Activated CD8-positive, alpha-beta memory T cell treated with anti-CD3 and anti-CD28 coated beads for 4 hours (primary cell): ENCODE measurements at places on chromosomes 2 and 18.

- no peak for DNase-seq
These were observed 68.6 kb downstream of the COL6A3 start for GRCh38 chr2:237345411-237345810.

- no peak for DNase-seq
These were observed 674.3 kb upstream of the NRXN1 start for GRCh38 chr2:51706220-51706619.

DNA sequence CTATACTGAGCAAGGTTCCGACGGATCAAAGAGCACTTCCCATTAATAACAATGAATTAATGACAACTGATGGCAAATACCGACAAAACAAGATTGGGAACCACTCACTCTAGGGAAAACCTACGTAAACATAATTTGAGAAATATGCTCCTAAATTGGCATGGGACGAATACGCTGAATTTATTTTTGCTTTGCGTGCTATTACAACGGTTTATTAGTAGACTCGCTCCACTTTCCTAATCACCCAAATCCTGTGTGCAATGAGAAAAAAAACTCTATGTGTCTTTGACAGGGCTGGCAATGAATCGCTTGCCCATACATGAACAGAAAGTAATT lies 536 bp upstream of the SLC25A12 start:
- DNase-seq: no peak

DNA sequence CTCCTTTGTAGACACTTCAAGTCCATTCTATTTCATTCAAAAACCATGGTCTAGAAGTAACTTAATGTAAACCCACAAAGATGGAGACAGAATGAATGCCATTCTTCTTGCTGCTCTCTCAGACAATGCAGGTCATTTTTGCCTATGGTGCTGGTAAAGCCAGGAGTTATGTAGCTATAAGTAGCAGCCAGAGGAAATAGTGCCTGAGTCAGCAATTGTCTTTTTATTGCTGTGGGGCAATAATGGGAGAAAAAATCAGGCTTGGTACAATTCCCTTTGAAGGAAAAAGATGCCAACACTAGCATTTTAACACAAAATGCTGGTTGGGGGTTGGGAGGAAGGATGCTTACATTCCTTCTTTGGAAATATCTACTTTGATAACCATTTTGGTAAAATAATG lies 43.5 kb downstream of the SCN1A start:
- no peak for DNase-seq

DNA sequence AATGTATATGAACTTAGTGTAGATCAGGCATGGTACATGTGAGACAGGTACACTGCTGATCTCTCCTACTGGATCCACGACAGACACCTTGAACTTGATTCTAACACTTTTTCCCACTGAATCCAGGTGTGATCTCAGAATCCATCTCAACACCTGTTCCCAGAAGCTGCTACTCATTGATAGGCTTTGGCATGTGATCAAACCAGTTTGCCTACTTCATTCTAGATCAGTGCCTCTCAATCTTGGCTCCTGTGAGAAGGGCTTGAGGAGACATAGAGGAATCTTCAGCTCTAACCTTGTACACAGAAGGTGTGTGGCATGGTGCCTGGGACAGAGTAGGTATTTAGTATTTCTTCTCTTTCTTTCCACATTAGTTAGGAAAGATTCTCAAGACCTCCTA lies 212.3 kb upstream of the ATP5MC3 start:
- DNase-seq: no peak

- DNase-seq: no peak
These were observed 208.0 kb downstream of the TWIST2 start for GRCh38 chr2:239055756-239056493.

- no peak for DNase-seq
These were observed 205.0 kb downstream of the TMX3 start for GRCh38 chr18:68509902-68510301.

DNA sequence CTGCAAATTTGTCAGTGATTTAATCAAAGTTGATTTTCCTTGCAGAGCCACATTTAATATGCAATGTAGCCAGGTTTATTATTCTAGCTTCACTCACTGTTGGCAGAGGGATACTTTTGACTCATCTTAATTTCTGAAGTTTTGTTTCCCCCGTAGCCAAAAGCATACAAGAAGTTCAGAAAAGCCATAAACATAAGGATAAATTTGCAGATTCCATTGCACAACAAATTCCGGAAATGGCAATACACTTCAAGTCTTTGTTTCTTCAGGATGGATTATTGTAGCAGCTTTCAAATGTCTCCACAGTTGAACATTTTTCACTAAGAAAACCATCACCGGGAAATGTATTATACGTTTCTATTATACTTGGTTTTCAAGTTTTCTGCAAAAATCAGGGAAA lies 88.0 kb upstream of the ZCCHC2 start:
- DNase-seq: no peak

- no peak for DNase-seq
These were observed 179.4 kb upstream of the SESTD1 start for GRCh38 chr2:179444056-179444455.

DNA sequence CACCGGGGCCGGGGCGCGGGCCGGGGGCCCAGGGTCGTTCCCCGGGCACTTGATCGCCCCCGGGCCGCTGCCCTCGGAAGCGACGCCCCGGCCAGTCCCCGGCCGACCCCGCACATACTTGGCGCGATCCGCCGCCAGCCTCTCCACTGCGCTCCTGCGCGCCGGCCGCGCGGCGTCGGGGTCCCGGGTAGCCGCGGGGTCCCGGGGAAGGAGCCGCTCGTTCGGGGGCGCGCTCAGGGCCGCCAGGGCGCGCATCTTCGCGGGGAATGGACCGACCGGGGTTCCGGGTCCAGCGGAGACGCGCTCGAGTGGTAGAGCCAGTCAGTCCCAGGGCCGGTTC lies 204 bp downstream of the FAM110C start:
- DNase-seq: no peak

GRCh38 chr2:240396623-240397541 lies 38.6 kb upstream of the GPC1 start:
- DNase-seq: no peak

- DNase-seq: no peak
These were observed 11.1 kb upstream of the CYS1 start for GRCh38 chr2:10091182-10091888.

- no peak for DNase-seq
These were observed 97.2 kb downstream of the SMIM21 start for GRCh38 chr18:75330308-75330707.

DNA sequence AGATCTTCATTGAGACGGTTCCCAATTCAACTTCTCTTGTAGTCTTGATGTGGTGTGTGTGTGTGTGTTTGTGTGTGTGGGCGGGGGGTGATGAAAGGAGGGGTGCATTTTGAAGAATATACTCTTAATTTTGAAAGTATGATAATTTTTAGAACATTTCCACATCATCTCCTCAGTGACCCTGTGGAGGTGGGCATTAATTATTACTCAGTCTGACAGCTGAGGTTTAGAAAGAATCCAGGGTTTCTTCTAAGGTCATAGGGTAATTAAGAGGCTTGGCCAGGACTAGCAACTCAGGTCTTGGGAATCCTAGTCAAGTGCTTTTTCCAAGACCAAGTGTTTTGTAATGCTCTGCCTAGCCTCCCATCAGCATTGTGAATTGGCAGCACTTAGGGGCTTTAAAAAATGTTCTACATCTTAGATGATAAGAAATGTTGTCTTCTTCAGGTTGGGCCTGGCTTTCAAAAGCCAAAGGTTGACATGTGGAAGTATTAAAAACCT lies 100.5 kb downstream of the SPTBN1 start:
- no peak for DNase-seq

- DNase-seq: no peak
These were observed 20.8 kb upstream of the MLPH start for GRCh38 chr2:237466211-237466610.

DNA sequence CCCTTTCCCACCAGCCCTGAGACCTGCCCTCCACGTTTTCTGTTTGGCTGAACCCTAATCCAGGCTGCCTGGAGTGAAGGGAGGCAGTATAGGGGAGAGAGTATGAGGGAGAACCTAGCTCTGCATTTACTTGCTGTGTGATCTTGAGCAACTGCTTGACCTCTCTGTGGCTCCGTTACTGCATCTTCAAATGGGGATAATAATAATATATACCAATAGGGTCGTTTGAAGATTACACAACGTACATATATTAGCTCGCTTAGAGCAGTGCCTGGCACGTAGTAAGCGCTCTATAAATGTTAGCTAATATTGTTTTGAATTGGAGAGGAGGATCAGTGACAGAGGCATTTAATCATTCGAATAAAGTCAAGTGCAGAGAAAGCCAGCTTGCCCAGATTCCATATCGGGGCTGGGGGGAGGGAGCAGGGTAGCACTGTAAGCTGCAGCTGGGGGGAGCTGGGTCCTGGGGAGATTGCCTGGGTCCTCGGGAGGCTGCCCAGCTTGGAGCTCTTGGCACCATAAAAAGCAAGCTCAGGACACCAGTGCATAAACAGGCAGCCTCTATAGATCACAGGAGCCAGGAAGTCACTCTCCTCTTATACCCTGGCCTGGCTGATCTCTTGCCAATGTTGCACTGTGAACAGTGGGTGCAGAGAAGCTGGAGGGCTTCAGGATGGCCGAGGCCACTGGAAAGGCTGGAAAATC lies 19.1 kb downstream of the KCNK3 start:
- no peak for DNase-seq

DNA sequence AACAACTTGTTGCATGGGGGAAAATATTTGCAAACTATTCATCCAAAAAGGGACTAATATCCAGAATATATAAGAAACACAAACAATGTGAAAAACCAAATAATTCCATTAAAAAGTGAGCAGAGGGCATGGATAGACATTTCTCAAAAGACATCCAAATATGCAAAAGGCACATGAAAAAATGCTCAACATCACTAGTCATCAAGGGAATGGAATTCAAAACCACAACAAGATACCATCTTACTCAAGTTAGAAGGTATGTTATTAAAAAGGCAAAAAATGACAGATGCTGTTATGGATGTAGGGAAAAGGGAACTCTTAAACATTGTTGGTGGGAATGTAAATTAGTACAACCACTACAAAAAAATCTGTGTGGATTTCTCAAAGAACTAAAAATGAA lies 396.5 kb downstream of the CCDC85A start:
- no peak for DNase-seq

DNA sequence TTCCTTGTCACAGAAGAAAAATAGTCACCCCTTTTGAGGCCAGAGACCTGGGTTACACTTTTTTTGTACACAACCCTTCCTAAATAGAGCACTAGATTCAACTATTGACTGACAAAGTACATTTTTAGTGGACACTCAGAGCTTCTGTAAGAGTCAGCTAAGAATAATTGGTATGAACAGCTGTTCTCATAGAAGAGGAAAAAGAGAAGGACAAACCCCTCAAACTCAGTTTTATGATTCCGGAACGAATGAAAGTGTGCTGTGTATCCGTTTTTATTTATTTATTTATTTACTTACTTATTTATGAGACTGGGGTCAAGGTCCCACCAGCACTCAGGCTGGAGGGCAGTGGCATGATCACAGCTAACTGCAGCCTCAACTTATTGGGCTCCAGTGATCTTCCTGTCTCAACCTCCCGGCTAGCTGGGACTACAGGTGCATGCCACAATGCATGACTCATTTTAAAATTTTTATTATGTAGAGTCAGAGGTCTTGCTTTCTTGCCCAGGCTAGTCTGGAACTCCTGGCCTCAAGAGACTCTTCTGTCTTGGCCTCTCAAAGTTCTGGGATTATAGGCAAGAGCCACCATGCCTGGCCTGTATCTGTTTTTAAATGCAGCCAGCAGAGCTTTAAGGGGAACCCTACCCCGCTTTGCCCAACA lies 36.0 kb upstream of the FZD5 start:
- DNase-seq: no peak

GRCh38 chr2:16204251-16204650 lies 263.9 kb downstream of the MYCN start:
- DNase-seq: no peak

DNA sequence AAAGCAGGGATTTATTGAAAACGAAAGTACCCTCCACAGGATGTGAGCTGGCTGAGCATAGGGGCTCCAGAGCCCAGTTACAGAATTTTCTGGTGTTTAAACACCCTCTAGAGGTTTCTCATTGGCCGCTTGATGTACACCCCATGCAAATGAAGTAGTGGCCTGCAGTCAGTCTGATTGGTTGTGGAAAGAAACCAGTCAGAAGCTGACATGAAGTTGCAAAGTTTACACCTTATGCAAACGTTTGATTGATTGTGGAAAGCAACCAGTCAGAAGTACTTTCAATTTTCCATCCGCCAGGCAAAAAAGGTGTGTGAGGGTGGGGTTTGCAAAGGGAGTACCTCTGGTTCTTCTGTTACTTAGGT lies 62.3 kb downstream of the VWA3B start:
- DNase-seq: no peak

DNA sequence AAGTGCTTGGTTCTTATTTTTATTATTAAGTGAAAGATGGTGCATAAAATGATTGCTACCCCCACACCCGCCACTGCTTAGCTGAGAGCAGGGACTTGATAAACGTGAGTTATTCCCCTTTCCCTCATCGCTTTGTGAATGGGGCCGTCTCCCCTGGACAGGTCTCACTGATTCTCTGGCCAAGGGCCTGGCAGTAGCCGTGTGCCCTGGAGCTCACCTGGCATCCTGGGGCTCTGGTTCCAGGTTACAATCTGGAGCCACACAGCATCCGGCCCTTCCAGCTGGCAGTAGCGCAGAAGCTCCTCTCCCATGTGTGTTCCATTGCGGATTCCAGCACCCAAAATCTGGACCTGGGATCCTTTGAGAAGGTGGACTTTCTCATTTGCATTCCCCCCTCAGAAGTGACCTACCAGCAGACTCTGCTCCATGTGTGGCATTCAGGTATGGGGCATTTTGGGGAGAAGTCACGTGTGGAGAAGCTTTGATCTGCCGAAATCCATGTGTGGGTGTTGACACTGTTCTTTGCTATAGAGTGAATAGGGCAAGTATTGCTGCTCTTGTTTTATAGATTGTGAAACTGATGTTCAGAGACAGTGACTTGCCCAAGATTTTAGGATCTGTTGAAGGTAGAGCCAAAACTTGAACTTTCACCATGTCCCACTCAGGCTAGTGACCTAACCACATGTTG lies 63.8 kb downstream of the GREB1 start:
- no peak for DNase-seq

GRCh38 chr18:60506682-60507081 lies 134.1 kb upstream of the MC4R start:
- DNase-seq: no peak

DNA sequence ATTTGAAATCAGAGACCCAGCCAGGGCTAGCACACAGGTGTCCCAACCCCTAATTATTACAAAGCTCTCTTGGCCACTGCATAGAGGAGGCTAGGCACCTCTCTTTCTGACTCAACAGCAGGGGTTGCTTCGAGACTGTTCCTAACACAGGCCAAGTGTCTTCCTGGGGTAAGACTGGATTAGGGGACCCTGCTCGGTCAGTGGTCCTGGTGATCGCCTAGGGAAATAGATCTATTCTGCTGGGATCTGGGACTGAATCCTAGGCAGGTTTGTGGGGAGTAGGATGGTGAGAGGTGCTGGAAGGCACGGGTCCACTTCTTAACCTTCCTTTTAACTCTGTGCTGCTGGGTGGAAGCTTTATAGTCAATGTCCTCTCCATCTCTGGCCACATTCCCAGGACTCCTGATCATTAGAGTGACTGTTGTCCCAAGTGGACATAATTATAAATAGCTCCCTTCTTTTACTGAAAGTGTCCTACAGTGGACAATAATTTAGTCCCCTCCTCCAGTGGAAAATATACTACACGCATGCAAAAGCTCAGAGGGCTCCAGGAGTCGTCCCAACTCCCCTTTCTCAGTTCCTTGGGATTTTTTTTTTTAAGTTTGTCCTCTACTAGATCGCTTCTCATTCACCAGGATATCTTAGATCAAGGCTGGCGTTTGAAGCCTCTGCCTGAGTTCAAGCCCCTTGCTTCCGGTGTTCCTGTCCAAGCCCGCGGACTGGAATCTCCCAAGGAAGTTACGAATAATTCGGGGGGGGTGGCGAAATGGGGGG lies 1.3 kb upstream of the TRIB2 start:
- DNase-seq: no peak

- no peak for DNase-seq
These were observed 279.5 kb upstream of the SIX2 start for GRCh38 chr2:45288532-45289417.
